ENCODE measurements at places on chromosomes 6 and 20. TPM values are rescaled to one million over a fixed set of nuclear protein-coding genes. Genes with fewer than 3 reads are reported as not detected.

GRCh38 chr20:63124782-63125580 lies 91.0 kb downstream of the YTHDF1 start:
- peak; percentile 75 for DNase-seq

Gene GRIK2
- 0.49 TPM for total RNA-seq

- no peak for DNase-seq
These were observed 20.2 kb downstream of the FBXL4 start for GRCh38 chr6:98927534-98927933.

- DNase-seq: no peak
These were observed 44.2 kb upstream of the ZMYND8 start for GRCh38 chr20:47400685-47401084.

DNA sequence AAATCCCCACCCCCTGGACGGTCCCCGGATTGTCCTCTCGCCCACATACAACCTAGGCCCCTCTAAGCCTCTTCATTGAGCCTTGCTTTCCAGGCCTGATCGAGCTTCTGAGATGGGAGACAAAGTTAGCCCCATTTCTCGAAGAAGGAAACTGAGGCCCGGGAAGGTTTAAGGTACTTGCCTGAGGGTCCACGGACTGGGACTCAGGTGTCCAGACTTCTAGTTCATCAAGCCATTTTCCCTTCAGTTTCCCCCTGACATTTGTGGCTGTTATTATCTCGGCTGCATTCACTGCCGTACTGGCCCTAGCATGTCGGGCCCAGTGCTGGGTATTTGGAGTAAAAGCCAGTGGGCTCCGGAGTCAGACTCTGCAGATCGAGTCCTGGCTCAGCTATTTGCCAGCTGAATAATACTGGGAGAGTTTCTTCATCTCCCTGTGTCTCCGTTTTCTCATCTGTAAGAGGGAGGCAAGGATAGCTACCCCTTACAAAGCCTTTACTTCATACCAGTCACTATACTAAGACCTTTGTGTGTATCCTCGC lies 633 bp downstream of the RPRD1B start:
- no peak for DNase-seq

DNA sequence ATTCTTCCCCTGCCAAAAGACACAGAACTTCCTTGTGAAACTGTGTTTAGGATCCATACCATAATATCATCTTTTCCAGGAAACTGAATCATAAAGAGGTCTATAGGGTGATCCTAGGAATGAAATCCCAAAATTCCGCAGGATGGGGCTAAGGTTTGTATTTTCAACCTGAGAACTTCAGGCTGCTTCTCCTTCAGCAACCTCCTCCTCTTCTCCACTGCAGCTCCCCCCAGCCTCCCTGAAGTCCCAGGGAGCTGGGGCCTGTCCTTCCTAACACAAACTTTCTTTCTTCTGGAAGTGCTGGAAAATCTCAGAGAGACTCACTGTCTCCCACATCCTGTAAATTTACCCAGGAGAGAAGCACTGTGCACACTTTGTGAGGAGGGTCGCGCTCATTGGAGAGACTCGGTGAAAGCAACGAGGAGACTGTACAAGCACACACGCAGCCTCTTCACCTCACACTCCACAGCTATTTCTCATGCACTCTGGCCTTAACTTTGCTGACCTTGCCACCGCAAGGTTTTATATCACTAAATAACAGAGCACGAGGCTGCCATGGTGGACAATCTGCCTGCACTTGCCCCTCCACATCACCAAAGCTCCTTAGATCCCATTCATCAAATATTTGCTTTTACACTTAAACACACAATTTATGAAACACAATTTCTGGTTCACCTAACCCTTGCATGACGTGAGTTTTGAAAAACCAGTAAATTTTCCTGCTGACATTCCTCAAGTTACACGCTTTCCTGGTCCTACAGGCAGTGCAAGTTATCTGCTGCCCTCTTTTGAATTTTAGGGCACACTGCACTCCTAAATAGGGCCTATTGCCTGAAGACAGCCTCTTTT lies 14.3 kb downstream of the ID4 start:
- DNase-seq: no peak

- DNase-seq: no peak
These were observed 37.4 kb upstream of the SYNDIG1 start for GRCh38 chr20:24432046-24432442.

Gene DCDC2
- not detected for total RNA-seq

GRCh38 chr6:11219400-11219834 lies 13.1 kb downstream of the NEDD9 start:
- DNase-seq: no peak

DNA sequence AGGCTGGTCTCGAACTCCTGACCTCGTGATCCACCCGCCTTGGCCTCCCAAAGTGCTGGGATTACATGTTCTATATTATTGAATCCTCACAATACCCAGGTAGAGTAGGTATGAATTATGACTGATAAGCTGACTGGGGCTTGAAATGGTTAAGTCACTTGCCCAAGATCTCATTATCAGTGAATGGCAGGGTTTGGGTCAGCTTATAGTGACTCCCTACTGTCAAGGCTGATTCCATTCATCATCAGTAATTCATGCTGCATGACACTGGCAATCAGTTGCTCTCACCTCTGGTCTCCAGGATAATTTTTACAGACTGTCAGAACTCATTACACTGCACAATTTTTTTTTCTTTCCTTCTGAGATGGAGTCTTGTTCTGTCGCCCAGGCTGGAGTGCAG lies 127.6 kb downstream of the KIF13A start:
- no peak for DNase-seq

DNA sequence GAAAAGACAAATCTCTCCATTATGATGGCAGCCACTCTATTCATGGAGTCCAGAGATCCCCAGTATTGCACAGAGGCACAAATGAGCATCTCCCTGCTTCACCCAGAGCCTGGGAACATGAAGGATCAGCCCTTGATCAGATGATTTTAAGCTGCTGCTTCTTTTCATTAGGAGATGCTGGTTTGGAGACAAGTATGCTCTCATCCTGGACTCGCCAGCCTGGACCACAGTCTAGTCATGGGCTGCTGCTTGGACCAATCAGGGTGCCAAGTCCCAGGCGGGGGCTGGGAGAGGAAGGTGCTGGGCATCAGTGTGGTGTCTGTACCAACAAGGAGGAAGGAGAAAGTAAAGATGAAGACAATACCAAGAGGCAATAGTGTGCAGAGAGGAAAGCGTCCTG lies 195.7 kb upstream of the FOXQ1 start:
- DNase-seq: peak; percentile 8

Gene RAET1E
- 30.6 TPM for total RNA-seq

DNA sequence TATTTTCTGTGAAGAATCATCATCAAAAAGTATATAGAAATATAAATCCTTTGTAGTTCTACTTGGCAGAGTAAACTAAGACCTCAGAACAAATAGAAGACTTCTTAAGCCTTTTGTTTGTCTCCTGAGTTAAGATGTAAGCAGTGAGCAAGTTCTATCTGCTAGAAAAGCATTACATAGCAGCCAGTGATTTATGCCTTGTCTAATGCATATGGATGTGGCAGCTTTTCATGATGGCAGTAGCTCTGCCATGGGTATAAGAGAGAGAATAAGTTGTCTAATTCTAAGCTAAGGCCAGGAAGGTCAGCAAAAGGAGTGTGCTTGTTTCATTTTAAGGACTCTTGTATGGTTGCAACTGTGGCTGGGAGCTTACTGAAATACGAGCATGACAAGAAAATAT lies 920.2 kb downstream of the GRIK2 start:
- DNase-seq: no peak

DNA sequence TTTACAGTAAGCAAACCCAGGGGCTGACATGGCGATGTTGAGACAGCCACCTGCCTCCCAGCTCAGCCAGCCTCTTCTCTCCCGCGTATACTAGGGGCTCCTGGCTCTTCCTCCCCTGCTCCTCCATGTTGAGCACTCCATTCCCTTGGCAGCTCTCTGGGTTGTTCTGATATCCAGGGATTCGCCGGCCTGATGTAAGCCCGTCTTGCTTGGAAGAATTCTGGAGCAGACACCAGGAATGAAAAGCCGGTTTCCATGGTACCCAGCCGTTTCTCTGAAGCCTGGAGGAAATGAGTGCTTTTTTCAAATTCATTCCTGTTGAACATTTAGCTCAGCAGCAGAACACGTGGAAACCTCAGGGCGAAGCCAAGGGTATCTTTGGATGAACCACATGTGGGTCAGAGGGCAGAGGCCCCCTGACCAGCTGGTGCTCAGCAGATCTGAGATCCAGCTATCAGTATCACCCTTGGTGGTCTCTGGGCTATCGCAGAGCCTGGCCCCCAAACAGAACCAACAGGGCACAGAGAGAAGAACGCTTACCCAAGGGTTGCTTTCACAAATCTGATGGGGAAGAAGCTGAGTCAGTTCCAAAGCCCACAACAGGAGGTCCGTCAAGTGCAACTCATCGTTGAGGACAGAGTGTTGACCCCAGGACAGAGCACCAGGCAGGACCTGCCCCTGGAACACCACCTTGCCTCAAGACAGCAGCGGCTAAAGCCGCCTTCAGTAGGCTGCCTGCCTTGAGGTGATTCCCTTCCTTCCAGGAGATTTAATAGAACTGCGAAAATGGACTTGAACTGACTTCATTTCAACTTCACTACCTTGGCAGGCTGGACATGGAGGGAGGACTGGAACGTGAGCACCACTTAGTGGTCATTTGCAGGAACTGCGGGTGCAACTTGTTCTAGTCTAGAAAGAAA lies 96.1 kb upstream of the RIN2 start:
- DNase-seq: peak; percentile 70

DNA sequence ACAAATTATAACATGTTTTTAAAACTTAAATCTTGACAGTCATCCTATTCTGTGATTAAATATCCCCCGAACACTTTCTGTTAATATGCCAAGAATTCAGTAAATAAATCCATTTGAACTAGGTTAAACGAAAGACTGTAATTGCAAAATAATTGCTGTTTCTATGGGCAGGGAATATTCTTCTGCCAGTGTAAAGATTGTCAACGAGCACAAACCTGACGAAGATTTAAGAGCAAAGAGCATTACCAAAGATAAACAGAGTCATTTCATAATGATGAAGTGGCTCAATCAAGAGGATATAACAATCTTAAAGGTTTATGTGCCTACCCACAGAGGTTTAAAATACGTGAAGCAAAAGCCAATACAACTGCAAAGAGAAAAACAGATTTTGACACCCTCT lies 76.3 kb upstream of the ADGRG6 start:
- DNase-seq: no peak

DNA sequence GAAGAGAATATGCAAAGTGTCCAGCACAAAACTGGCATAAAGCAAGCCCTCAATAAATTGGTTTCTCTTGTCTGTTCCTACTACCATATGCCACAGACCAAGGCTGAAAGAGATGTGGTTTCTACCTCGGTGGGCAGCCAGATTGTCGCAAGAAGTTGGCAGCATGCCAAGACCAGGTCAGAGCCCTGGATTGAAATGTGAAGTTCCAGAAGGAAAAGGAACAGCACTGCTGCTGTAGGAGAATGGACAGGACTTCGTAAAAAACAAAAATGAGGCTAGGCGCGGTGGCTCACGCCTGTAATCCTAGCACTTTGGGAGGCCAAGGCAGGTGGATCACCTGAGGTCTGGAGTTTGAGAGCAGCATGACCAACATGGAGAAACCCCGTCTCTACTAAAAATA lies 22.1 kb downstream of the MRPL14 start:
- DNase-seq: no peak

Gene CPXM1
- total RNA-seq: 1.5 TPM

DNA sequence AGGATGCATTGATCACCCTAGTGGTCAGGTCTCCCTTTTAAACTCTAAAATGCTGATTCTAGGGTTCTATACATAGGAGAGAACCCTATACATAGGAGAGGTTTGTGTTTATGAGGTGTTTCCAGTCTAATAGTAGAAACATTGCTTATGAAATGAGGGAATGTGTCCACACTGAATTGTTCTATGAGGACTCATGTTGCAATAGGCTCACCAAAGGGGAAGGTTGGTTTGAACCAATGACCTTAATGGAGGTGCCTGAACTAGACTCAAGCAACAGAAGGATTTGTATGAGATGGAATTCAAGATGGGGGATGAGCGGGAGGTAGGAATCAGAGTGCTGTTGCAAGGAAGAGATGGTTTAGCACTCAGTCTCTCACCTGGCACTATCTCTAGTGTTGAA lies 33.5 kb upstream of the UBR2 start:
- no peak for DNase-seq

GRCh38 chr20:8129211-8129976 lies 2.7 kb upstream of the PLCB1 start:
- DNase-seq: no peak

DNA sequence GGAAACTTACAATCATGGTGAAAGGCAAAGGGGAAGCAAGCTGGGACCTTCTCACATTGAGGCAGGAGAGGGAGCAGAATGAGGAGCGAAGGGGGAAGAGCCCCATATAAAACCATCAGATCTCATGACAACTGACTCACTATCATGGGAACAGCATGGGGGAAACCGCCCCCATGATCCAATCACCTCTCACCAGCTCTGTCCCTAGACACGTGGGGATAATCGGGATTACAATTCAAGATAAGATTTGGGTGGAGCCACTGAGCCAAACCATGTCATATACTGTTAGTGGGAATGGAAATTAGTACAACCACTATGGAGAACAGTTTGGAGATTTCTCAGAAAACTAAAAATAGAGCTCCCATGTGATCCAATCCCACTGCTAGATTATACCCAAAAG lies 163.7 kb downstream of the MANEA start:
- DNase-seq: no peak

Gene SSTR4
- not detected for total RNA-seq

DNA sequence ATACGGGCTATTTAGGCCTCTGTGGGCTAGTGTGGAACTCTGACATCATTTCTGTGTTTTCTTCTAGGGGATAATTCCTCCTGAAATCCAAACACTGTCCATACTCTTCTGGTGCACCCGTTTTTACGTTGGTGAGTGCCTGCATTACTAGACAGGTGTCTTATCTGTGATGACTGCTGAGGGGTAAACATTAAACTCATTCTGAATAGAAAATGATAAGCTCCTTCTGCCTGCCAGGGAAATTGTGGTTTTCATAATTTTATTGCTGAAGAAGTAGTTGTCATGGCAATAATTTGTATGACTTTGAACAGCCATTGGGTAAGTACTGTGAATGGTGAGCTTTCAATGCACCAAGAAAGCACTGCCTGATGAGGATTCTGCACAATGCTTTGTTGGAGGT lies 705.6 kb downstream of the UTRN start:
- no peak for DNase-seq

GRCh38 chr20:58073945-58074856 lies 154.3 kb downstream of the ANKRD60 start:
- DNase-seq: peak; percentile 58

GRCh38 chr6:125812394-125813292 lies 21.9 kb downstream of the NCOA7 start:
- DNase-seq: no peak

Gene ADGB
- 0.06 TPM for total RNA-seq

Gene EFCAB8
- total RNA-seq: not detected

Gene MCHR2
- not detected for total RNA-seq

DNA sequence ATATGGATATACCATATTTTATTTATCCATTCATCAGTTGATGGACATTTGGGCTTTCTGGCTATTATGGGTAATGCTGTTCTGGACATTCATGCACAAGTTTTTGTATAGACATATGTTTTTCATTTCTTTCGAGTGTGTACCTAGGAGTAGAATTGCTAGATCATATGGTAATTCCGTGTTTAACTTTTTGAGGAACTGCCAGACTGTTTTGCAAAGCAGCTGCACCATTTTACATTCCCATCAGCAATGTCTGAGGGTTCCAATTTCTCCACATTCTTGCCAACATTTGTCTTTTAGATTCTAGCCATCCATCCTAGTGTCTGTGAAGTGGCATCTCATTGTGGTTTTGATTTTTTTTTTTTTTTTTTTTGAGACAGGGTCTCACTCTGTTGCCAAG lies 20.8 kb downstream of the SRC start:
- DNase-seq: no peak

Measured in lower leg skin (tissue), 4 donors.